ENCODE measurements at places on chromosomes 1 and 21. TPM values are rescaled to one million over a fixed set of nuclear protein-coding genes. Genes with fewer than 3 reads are reported as not detected.

Gene LCE6A
- not detected for total RNA-seq

Gene NAXE
- total RNA-seq: 68.7 TPM

Gene FAM163A
- total RNA-seq: not detected

Gene AMY1B
- total RNA-seq: not detected

Gene GJB3
- total RNA-seq: not detected

Gene WNT9A
- 2.1 TPM for total RNA-seq

Gene SHISA4
- 42.4 TPM for total RNA-seq

Gene SYT2
- not detected for total RNA-seq

Gene CDC7
- total RNA-seq: 3.5 TPM

DNA sequence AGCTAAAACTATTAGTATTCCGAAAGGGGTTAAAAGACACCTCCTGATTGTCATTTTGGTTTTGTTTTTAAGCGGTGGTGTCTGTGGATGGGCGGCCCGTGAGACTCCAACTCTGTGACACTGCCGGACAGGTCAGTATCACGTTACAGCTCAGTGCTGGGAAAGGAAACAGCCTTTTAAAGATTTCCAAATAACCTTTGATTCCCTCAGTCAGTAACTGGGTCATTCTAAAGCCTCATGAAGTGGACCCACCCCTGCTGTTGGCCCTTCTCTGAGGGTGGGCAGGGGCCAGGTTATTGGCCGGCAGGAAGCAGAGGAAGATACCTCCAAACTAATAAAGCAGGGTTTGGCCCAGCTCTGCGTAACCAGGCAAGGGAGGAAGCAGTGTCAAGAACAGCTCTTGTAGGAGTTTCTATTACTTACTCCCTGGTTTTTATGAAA lies 2.3 kb downstream of the RHOU start:
- DNase-seq: no peak

GRCh38 chr1:38088791-38089190 lies 42.2 kb upstream of the POU3F1 start:
- DNase-seq: no peak

DNA sequence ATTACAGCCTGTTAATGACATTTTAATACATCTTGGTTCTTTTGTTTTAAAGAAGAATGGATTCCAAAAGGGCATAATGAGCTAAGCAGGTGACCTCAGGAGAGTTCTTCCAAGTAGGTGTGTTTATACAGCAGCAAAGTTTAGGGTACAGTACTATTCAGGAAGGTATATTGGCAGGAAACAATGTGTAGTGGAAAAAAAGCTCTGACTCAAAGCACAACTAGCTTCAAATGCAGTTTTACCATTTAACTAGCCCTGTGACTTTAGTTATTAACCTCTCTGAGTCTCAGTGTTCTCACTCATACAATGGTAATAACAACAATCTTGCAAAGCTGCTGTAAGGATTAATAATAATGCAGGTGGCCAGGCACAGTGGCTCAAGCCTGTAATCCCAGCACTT lies 29.9 kb downstream of the FAF1 start:
- no peak for DNase-seq

GRCh38 chr1:69929308-69930057 lies 275.9 kb downstream of the LRRC40 start:
- peak; percentile 27 for DNase-seq

GRCh38 chr1:7688659-7689058 lies 82.4 kb upstream of the VAMP3 start:
- DNase-seq: no peak

GRCh38 chr1:22767852-22768251 lies 57.2 kb downstream of the EPHB2 start:
- no peak for DNase-seq

DNA sequence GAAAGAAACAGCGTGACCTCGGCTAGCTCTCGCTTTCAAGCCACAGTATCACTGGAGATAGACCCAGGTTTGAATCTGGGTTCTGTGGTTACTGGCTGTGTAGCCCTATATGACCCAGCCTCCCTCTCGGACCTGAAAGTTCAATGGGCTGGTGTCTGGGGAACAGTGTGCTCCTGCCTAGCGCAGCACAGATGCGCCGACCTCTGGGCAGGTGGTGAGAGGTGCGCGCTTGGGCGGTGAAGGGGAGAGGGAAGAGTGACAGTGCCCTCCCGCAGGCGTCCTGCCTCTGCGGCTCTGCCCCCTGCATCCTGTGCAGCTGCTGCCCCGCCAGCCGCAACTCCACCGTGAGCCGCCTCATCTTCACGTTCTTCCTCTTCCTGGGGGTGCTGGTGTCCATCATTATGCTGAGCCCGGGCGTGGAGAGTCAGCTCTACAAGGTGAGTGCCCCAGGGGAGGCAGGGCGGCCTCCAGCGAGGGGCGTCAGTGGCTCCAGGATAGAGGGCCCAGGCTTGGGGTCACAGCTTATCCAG lies 10.5 kb downstream of the SERINC2 start:
- DNase-seq: no peak

DNA sequence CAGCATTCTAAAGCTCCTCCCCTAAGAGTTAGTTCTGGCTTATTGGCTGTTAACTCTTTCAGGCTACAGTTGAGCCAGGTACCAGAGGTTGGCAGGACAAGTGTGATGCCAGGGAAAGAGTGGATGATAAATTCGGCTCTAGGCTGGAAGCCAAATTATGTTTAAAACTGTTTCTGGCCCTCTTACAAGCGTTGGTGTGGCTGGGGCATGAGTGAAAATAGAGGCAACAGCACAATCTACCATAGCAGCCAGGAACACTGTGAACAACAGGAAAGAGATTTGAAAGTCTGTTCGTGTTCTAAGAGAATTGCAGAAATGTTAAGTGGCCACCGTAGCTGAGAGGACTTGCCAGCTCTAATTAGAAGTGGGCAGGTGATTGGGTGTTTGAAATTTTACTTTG lies 84.2 kb downstream of the CDC7 start:
- DNase-seq: no peak

DNA sequence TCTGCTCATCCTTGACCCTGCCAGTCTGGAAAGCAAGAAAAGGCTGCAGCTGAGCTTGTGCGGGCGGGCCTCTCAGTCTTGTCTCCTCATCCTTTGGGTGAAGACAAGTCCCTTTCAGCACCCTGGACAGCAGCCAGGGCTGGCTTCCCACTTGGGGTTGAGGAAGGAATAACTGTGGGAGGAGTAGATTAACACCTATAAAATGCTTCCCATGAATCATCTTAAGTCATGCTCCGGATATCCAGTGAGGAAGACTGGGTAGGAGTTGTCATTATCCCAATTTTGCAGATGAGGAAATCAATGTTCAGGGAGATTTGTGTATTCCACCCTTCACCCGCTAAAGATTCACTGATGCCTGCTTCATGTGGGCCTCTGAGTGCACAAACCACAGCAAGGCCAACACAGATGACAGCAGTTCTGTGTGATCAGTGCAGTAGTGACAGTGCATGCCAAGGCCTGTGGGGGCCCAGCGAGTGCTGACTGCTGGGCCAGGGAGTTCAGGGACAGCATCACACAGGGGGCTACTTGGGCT lies 20.1 kb upstream of the COL16A1 start:
- DNase-seq: peak; percentile 88

DNA sequence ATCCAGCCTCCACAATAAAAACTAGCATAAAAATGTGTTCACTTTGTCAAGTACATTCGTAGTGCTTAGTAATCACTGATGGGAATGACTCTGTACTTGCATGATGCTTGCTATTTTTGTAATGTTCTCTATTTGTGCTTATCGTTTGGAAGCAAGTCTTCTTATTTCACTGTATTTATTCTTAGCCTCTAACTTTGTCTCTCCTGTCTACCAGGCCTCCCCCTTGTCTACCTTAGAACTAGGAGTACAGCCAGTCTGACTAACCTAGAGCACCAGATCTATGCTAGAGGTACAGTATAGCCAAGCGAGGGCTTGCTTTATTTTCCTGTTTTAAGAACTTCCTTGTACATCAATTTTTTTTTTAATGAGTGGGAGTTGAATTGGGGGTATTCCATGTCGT lies 108.2 kb downstream of the VPS13D start:
- no peak for DNase-seq

GRCh38 chr1:92017656-92018055 lies 12.1 kb upstream of the EPHX4 start:
- no peak for DNase-seq

DNA sequence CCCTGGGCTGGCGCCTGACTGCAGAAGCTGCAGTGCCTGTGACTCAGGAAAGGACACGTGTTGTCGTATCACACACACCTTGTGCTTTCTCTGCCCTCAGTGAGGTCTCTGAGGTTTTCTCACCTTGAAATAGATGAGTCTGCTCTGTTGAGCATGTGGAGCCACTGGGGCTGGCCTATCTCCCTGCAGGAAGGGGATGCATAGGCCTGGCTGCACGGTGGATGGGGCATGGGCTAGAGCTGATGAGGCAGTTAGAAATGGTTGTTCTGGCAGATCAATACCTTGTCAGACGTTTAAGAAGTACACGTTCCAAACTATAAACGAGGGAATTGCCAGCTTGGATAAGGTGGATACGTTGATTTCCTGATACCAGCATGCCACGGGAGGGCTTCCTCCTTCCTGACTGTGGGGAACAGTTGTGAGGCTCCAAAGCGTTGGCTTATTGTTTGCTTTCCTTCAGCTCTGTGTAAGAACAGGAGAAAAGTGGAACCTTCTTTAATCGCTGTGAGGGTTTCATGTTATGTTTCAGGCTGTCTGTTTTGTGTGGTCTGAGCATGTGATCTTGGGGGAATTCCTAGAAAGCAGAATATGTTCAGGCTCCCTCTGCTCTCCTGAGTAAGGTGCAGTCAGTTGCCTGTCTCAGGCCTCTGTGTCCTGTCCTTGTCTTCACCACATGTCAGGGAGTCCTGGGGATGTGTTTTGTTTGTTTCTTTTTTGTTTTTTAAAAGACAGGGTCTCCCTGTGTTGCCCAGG lies 44.8 kb downstream of the PCNT start:
- no peak for DNase-seq

GRCh38 chr1:87712261-87713010 lies 383.8 kb downstream of the LMO4 start:
- peak; percentile 19 for DNase-seq

- peak; percentile 10 for DNase-seq
These were observed 27.0 kb upstream of the DYRK1A start for GRCh38 chr21:37339552-37339939.

DNA sequence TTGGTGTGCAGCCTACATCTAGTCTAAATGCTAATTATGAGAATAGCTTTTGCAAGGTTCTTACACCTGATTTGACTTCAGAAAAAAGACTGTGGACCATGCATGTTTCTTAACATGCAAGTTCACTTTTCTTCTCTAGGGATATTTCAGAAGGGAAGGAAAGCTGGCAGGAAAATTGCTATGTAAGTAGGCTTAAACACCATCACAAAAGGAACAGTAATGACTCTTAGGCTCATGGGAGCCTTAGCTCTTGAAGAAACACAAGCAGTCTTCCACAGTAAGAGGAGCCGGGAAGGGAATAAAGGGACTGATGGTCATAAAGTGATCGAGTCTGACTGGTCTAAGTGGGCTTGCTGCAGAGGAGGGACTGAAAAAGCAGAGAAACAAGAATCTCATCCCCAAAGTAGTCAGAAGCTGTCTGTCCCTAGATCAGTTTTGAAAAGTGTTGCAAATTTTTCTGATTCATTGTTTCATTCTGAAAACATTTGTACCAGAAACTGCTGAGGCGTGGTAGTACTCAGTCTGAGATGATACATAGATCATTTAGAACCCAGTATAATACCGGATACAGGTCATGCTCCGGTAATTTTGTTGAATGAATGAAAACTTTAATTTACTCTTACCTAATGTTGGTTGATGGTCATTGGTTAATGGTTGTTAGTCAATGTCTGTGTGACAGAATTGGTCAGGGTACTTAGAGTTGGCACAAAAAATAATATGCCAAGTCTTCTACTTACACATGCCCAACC lies 40.9 kb downstream of the SMYD2 start:
- no peak for DNase-seq

DNA sequence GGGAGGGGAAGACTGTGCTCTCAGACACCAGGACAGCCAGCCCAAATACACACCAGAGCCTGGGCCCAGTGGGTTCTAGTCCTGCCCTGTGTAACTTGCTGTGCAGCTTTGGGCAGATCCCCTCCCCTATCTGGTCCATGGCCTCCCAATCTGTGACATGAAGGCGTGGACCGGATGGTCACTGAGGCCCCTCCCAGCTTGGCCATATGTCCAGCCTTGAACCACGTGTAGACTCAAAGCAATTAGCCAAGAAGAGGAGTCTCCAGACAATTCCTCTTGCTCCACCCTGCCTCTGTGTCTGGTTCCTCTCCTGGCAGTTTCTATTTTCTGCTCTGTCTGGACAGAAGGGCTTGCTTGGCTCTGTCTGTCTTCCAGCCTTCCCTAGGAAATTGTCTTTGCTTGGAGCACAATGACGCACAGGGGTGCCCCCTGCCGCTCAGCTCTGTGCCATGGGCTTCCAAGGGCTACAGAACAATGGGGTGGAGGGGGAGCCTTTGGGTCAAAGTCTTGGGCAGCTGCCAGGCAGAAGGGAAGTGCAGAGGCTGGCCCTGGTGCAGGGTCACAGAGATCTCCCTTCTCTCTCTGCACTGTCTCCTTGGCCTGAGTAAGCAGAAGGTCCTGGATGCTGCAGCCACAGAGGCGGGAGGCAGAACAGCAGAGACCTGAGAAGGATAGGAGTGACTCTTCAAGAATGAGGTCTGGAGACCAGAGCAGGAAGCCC lies 66.1 kb downstream of the TENT5C start:
- peak; percentile 49 for DNase-seq

DNA sequence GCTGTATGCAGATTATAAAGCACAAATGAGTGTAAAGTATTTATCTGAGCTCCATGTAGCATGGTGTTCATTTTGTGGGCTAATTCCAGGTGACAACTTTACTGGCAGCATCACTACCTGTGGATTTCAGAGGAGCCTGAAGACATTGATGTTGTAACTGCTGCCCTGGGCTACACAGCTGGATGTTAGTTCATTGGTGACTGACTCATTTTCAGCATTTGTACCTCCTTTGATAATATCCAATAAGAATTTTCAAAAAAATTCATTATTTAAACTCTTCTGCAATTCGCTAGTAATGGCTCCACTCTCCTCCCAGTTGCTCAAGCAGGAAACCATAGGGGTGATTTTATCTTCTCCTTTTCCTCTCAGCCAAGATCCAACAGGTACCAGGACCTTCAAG lies 37.3 kb upstream of the HSD3B1 start:
- DNase-seq: no peak

GRCh38 chr1:156812293-156812990 lies 4.2 kb downstream of the SH2D2A start:
- DNase-seq: peak; percentile 50

DNA sequence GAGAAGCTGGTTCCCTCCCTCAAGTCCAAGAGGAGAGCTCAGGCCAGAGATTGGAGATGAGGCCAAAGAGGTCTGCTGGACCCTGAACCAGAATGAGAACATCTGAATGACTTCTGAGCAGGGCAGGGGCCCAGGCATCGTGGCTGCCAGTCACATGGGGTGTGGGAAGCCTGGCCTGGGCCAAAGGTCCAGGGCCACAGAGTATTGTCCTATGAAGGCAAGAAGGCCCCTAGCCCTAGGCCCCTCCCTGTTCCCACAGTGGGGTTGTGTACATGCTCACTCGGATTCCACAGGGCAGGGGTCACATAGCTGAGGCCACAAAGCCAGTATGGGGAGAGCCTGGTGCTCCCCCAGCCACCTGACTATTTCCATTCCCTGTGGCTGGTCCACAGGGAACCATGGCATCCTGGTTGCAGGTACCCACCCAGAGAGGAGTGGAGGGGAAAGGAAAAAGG lies 18.5 kb upstream of the SLC1A7 start:
- DNase-seq: no peak

Data from GM23248 (cell line).